COR-L47 (cell line): ENCODE measurements at places on chromosomes 4 and X.

- DNase-seq: no peak
Measured at GRCh38 chr4:3867403-3868100, 101.4 kb downstream of the ADRA2C start.

DNA sequence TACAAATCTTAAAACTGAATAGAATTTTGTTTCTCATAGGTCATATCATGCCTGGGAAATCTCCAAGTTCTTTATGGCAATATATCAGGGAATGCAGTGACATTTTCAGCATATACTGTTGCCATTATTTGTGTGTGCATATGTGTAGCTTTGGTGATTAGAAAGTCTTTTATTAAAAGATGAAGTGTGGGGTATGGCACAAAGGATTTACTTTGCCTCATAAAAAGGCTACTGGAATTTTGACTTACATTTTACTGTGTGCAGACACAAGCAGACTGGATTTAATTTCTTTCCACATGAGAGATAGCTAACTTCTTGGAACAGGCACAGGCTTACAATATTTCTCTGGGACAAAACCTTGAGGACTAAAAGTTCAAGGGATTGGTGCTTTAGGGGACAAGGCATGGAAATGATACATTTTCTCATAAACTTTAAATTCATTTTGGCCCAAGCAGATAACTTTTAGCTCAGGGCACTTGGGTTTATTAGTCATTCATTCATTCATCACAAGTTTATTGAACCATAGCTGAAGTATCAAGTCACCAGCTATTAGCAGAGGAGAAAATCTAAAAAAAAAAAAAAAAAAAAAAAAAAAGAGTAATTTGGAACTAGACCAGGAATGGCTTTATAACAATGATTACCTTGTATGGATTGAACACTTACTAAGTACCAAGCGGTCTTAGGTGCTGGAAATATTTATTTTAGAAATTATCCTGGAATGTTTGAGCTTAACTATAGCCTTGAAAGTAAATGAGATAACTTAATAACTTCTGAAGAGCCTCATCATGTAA is 191.5 kb downstream of the SLIT2 start:
- no peak for DNase-seq

GRCh38 chrX:48470110-48470832 is at the start of gene SLC38A5:
SLC38A5 (minus strand) TSS chrX:48470260; CDS start chrX:48467924, 2,336 bp downstream.
- DNase-seq: no peak

DNA sequence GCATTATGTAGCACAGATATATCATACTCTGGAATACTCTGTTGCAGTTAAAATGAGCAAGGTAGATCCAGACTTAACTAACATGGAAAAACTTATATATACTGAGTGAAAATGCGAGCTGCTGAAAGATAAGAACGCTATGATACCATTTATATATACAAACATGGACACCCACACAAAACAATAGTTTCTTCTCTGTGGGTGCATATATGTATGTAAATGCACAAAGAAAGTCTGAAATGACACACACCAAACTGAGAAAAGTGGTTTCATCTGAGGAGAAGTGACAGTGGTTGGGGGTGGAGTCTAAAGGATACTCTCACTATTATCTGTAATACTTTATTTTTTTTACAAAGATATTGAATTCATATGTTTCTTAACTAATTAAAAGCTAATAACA is 12.2 kb upstream of the FGF2 start:
- DNase-seq: no peak

DNA sequence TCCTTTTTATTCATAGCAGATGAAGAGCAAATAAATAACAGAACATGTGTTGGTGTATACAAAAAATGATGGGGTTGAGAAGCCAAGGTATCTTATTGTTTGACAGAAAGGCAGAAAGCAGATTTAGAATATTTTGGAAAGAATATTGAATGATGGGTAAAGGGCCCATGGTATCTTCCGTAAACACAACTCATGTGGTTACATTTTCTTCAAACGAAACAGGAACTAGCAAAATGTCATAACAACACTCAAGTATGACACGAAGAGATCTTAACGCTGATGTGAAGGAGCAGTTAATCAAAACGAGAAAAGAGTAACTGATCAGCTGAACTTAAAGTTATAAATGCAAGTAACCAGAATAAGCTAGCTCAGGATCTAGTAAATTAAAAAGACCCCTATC is 195.7 kb upstream of the GK2 start:
- DNase-seq: no peak

GRCh38 chrX:65690057-65690855 is 22.8 kb downstream of the MSN start:
- DNase-seq: no peak
